ENCODE measurements at places on chromosomes 11 and 22.

GRCh38 chr22:45934659-45935341, 42.2 kb downstream of the WNT7B start:
- DNase-seq: no peak

DNA sequence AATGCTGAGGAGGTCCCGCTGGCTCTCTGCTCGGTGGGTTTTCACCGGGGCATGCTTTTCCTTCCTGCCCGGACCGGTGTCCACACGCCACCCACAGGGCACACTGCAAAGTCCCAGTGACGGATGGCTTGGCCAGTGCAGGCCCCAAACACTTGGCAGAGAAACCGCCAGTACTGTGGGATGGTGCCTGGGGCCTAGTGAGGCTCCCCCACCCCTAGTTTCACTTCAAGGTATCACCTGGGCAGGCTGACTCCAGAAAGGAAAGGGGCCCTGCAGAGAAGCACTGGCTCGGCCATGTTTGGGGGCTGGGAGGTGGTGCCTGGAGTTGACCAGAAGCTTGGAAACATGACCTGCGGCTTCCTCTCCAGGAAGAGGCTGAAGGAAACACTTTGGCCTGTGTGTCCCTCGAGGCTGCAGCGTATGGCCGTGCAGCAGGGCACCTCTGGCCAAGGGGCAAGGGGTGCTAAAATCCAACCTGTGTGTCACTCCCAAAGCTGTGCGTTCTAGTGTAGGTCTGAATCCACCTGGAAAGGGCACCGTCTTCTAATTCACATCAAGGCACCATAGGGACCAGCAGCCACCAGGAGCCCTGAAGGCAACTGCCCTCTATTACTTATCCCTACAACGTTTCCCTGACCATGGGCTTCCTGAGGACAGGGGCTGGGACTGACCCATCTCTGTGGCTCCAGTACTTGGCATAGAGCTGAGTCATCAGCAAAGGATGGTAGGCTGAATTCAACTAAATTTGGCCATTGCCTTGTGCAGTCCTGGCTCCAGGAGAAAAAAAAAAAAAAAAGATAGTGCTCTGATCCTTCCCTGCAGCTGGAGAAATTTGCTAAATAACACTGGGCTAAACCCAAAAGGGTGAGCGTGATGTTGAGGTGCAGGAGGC, 22.6 kb downstream of the TPBGL start:
- DNase-seq: no peak

GRCh38 chr22:37043828-37044538, 7.6 kb upstream of the KCTD17 start:
- DNase-seq: peak; percentile 22

DNA sequence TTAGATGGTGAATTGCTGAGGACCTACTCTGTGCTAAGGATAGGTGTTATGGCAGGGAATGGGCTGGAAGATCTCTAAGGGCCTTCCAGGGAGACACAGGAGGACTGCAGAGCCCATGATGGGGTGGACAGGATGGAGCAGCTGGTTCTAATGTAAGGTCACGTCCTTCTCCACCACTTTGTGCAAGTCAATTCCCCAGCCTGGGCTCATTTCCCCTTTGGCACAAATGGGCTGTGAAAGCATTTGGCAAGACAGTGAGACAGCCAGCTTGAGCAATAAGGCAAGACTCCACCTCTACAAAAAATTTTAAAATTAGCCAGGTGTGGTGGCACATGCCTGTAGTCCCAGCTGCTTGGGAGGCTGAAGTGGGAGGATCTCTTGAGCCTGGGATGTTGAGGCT, 81.4 kb upstream of the THY1 start:
- no peak for DNase-seq

- peak; percentile 32 for DNase-seq
These were observed 817 bp downstream of the RELT start for GRCh38 chr11:73376803-73377629.

DNA sequence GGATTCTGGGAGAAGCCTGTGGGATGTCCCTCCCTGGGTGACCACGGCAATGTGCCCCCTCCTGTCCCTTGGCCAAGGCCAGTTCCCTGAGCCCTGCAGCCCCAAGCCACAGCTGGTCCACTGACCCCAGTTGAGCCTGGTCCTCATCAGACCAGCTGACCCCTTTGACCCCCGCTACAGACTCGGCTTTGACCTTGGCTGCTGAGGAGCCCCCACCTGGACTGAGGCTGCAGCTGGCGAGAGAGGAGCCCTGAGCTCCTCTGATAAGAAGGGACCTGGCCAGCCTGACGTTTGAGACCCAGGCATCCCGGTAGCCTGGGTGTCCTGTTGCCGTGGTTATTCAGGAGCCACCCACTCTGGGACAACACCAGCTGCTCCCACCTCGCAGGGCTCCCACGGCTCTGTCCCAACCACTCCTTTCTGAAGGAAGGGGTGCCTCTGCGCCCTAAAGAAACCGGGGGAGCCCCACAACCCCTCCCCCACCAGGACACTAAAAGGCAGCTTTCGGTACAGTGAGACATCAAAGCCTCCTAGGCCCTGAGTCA, 3.0 kb downstream of the ASCL2 start:
- DNase-seq: no peak

GRCh38 chr22:24137595-24137994, 43.7 kb upstream of the SUSD2 start:
- DNase-seq: no peak

- DNase-seq: peak; percentile 48
These were observed 146.5 kb upstream of the RAG2 start for GRCh38 chr11:36744375-36745168.

DNA sequence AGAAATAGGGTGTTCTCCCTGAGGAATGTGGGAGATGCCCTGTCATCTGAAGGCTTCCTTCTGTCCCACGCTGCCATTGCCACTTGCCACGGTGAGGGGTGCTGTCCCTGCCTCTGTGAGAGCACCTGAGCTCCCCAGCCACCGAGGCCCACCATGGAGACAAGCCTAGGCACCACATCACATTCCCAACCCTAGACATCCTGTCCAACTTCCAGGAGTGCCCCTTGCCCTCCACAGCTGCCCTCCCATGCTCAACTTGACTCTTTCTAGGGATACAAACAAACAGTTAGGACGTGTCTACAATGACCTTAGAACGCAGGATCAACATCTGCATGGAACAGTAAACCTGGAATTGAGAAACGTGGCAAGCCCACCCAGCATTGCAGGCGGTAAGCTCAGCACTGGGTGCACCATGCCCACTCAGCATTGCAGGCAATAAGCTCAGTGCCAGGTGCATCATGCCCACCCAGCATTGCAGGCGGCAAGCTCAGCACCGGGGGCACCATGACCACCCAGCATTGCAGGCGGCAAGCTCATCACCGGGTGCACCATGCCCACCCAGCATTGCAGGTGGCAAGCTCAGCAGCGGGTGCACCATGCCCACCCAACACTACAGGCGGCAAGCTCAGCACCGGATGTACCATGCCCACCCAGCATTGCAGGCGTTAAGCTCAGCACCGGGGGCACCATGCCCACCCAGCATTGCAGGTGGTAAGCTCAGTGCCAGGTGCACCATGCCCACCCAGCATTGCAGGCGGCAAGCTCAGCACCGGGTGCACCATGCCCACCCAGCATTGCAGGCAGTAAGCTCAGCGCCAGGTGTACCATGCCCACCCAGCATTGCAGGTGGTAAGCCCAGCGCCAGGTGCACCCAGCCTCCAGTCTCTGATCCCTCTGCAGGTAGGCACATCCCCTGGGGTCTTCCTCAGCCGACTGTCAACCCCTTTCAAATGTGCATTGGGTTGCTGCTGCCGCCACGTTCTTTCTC, 1463.9 kb downstream of the TBC1D22A start:
- DNase-seq: no peak

GRCh38 chr11:35106595-35106994, 32.4 kb upstream of the CD44 start:
- DNase-seq: no peak

DNA sequence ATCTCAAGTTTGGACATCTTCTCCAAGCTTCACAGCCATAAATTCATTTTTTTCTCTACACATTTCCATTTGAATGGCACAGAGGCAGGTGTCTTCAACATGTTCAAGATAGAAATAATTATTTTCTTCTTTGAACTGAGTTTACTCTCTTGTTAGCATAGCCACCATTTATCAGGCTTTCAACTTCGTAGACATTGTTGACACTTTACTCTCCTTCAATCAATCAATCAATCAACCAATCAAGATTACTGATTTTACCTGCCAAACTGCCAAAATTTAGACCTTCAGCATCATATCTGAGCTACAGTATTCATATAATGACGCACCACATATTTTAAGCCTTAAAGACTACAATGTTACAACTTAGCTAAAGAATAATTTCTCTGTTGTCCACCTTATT, 300.1 kb upstream of the LUZP2 start:
- DNase-seq: no peak

DNA sequence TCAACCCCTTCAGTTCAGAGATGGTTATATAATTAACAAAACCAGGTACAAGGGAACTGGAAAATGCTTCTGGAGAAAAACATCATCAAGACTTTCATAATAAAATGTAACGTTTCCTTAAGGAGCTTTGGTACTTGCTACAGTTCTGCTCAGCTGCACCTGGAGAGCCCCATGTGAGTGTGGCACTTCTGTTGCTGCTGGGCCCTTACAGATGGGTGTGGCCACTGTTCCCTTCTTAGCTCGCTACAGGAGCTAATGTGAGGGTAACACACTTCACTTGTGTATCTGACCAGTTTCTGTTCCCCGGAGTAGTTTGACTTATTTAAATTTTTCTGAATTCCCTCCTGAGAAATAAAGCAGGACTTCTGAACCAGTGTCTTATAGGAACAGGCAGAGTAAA, 4.0 kb downstream of the POU2AF3 start:
- no peak for DNase-seq

DNA sequence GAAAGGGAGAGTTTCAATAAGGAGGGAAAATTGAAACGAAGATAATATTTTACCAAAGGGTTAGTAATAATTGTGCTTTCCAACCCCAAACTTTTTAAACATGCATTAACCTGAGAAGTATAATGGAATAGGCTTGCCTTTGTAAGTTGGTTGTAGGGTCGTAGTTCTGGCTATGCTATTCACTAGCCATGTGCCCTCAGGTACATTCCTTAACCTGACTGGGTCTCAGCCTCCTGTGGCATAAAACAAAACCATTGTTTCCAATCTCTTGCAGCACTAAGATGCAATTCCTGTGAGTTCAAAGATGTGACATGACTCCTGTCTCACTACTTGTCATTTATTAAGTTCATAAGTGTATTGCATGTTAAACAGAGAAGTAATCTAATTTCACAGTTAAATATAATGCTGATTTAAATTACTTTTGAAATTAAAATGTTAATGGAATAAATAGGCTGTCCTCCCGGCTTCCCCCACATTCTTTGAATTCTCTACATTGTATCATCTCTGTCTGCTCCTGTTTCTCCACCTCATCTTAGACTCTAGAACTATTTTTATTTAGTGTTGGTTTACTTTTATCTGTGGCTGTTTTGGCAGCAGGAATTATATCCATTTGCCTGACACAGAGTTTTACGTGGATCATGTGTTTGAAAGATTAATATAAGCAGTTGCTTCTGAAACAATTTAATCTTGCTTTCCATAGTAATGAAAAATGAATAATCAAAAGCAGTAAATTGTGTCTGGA, 216.3 kb downstream of the FAT3 start:
- DNase-seq: no peak

DNA sequence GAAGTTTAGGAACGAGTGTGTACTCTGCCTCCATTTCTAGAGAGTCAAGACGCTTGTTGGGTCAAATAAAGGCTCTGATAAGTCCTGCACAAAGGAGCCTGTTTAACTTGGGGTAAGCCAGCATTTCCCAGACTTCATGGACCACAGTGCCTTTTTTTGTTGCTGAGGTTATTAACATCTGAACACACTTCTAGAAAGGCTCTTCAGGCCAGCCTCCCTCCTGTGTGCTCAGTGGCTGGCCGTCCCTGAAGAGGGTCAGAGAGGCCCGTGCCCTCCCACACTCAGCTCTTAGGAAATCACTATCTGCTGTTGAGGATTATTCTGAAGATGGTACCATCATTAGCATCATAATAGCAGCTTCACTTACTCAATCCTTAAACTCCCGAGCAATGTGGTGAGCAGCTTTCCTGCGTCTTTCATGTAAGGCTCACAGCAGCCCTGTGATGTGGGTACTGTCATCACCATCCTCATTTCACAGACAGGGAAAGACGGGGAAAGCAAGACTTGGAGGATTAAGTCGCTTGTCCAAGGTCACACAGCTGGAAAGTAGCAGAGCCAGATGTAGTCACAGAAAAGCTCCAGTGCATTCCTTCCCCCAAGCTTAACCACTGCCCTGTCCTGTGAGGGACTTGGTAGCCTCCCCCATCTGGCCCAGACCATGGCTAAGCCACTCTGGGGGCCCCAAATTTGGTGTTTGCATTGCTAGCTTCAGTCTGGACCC, 71.3 kb downstream of the TSPAN18 start:
- DNase-seq: no peak

DNA sequence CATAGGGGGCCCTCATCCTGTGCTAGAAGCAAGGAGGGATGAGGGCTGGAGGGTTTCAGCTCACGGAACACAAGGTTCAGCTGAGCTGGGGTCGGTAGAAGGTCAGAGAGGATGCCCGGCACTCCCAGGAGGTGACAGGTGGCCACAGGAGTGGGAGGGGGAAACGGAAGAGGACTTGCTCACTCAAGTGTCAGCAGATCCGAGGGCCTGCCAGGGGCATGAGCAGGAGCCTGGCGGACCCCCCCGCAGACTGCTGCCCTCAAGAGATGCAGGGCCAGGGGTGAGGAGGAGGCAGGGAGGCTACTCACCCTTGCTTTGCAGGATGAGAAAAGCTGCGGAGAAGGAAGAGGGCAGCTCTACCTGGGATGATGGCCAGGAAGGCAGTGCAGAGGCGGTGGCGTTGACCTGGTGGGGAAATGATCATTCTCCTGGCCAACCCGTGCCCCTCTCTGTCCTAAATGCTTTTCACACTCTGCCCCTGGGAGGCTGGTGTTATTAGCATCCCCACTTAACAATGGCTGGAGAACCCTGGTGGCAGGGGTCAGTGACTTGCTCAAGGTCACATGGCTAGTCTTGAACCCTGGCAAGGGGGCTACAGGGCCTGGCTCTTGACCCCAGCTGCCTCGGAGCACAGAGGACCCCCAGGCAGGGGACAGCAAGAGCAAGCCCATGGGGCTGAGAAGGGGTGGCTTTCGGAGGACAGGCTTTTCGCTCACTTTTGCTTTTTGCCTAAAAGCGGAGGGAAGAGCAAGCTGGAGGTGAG, 30.1 kb upstream of the CSNK1E start:
- DNase-seq: no peak

- no peak for DNase-seq
These were observed 93.1 kb upstream of the B3GAT1 start for GRCh38 chr11:134505125-134505524.

GRCh38 chr22:48940266-48941032, 887.2 kb downstream of the BRD1 start:
- no peak for DNase-seq

- no peak for DNase-seq
These were observed 14.0 kb downstream of the EP300 start for GRCh38 chr22:41106122-41106968.
